ENCODE measurements at places on chromosomes 12 and 14.

DNA sequence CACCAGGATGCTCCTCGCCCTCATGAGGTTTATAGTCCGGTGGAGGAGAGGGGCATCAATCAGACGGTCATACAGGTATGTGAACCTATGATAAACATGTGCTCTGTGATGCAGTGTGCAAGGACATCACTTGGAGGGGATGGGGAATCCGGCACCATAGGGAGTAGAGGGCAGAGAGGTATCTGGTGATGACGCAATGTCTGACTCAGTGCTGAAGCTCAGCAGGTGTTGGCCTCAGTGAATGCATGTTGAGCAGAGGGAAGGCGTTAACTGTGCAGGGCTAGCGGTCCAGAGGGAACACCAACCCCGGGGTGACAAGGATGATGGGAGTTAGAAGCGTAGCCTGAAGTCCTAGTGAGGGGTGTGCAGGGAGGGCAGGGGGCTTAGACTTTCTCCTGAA lies 200.9 kb downstream of the TMEM132C start:
- no peak for DNase-seq

DNA sequence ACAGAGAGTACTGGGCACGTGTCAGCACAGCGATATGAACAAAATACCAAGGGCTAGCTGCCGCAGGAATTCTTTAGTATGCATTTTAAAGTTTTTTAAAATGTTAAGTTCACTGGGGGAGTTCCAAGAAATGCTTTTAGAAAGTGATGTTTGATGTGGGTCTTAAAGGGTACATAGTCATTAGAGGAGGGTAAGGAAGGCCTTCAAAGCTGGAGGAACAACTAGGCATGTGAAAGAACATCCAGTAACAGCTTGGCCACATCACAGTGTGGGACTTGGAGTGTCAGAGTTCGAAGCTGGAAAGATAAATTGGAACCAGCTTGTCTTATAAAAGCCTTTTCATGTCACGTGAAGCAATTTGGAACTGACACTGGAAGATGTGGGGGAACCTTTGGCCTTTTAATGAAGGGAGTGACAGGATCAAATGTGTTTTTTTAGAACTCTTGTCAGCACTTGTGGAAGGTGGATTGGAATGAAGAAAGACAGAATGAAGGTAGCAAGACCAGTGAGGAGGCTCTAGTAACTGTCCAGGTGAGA lies 57.7 kb downstream of the WDR20 start:
- DNase-seq = no peak

- no peak for DNase-seq
Observed at GRCh38 chr12:105783983-105784947, 354.5 kb downstream of the NUAK1 start.

GRCh38 chr12:51062631-51063397 lies 14.7 kb downstream of the LETMD1 start:
- no peak for DNase-seq

DNA sequence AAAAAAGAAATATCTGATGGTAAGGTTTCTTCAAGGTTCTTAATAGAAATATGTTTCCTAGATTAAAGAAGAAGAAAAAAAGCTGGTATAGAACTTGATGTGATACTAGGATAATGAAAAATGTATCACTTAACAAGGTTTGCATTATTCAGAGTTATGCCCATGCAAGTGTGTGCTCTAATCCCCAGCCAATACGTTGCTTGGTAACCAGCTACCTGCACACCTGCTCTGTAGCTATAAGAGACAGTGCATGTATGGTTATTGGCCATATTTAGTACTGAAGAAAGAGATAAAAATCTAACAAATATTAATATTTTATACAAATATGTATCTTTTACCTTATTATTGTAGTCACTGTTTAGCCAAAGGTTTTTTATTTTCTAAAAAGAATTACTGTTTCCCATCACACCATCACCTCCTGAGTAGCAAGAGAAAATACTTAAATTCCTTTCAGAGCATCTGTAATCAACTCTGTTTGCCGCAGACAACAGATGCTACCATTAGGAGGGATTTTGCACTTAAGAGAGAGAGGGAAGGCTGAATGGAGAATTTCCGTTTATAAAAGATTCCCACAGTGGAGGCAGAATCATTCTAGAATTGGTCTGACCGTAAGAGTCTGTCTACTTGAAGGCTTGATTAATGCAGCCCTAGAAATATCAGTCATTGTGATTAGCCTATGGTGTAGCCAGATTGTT lies 115.6 kb downstream of the NEDD1 start:
- no peak for DNase-seq

DNA sequence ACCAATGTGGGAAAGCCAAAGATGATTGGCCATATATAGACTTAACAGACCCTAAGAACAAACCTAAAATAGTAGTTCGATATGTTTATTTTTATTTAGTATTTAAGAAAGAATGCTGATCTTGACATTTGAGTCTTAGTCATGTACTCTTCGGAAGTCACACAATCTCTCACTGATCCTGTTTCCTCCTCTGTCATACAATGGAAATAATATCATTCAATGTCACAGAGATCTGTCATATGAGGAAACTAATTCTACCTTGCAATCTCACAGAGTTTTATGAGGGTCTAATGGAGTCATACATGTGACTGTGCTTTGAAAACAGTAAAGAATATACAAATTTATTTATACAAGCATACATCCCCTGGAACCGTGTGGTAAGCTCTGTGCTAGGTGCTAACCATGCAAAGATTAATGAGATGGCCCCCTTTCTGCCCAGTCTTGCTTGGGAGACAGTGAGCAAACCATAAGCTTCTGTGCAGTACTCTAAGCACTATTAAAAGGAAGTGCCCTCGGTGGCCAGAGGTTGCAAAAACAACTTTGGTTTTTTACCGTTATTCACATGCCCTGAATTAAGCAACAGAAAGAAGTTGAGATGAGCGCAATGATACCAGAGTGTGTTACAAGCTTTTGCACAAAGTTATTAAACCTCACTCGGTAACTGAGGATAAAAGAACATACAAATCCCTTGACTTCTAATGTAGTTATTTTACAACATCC lies 1.7 kb upstream of the LIN7A start:
- DNase-seq = no peak

DNA sequence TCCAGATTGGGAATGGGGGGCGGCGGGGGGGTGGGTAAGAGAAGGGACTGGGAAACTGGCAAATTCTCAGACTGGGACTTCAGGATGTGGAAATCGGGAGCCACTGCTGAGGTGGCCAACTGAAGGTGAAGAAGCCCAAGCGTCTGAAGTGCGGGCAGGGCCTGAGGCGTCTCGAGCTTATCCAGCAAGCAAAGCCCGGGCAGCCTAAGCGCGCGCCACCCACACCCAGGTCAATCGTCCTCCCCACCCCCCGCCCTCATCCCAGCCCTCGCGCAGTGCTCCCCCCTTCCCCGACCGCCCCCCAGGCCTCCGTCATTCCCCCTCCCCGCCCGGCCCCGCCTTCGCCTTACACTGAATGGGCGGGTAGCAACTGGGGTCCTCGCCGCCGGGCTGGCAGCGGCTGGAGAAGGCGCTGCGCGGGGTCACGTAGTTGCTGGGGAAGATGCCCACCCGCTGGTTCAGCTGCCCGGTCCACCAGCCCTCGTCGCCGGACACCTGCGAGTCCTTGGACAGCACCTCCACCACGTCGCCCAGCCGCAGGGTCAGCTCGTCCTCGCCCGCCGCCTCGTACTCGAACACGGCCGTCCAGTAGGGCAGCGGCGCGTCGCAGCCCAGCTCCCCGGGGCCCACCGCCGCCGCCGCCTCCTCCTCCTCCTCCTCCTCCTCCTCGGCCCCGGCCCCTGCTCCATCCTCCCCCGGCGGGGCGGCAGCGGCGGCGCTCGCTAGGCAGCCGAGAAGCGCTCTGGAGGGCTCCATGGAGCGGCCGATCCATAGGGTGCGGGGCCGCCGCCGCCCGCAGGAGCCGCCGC lies 693 bp downstream of the MAP3K9 start:
- DNase-seq = no peak

DNA sequence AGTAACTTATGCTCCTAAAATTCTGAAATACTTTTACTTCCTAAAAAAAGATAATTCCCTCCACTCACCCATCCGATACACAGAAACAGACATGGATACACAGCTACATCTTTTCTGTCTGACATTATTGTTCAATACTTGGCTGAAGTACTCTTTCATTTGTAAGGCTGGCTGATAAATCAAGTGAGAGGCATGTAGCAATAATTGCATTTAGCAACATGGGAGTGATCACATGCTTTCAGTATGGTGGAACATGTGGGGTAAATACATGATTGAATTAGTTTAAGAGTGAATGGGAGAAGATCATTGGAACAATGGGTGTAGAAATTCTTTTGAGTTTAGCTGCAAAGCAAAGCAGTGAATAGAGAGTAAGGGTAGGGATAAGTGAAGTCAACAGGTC lies 25.6 kb downstream of the PTPRQ start:
- DNase-seq = no peak

DNA sequence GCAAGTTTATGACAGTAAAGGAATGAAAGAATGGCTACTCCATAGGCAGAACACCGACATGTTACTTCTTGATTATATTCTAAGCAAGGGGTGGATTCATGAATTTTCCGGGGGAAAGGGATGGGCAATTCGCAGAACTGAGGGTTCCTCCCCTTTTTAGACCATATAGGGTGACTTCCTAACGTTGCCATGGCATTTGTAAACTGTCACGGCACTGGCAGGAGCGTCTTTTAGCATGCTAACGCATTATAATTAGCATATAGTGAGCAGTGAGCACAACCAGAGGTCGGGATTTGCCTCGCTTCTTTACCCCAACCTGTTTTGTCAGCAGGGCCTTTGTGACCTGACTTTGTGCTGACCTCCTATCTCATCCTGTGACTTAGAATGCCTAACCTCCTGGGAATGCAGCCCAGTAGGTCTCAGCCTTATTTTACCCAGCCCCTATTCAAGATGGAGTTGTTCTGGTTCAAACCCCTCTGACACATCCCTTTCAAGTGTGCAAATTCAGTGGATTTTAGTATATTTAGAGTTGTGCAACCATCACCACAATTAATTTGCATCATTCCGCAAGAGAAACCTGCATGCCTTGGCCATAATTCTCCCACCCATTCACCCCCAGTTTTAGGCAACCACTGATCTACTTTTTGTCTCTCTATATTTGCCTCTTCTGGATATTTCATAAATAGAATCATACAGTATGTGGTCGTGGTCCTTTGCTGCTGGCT lies 27.4 kb downstream of the PALS1 start:
- DNase-seq = no peak

GRCh38 chr12:47819138-47819895 lies 386 bp downstream of the HDAC7 start:
- DNase-seq = no peak

DNA sequence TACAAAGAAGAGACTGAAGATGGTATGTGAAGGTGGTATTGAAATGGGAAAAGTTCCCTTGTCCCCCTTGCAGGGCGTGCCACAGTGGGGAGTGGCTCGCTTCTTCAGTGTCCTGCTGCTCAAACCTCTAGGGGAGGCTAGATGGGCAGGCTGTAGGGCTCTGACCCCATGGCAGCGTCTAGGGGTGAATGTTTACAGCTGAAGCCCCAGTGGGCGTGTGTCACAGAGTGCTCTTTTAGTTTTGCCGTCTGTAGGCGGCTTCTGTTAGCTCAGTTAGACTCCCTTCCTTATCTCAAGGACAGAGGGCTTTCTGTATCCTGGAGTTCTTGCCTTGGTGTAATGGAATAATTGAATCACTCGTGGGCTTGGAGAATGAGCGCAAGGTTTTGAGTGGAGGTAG lies 266.2 kb downstream of the RAD51B start:
- no peak for DNase-seq

- DNase-seq = no peak
Observed at GRCh38 chr14:101491841-101492240, 69.5 kb upstream of the DIO3 start.

- no peak for DNase-seq
Observed at GRCh38 chr14:97452314-97452713, 655.1 kb downstream of the VRK1 start.

GRCh38 chr14:99249389-99249788 lies 22.6 kb downstream of the BCL11B start:
- no peak for DNase-seq

DNA sequence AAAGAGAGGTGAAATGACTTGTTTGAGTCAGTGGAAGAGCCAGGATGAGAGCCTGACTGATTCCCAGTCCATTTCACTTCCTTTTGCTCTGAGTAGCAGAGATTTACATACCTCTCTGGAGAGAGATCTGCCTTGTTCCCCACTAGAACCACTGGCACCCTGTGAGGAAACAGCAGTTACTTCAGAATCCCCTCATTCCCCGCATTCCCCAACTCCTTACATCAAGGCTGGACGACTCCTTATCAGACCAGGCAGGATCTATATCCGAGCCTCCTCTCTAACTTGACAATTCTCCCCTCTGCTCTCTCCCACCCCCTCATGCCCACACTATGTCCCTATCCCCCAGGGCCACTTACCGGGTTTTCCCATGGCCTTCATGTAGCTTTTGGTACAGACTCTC lies 3.7 kb downstream of the RHEBL1 start:
- DNase-seq = no peak

- DNase-seq = no peak
Observed at GRCh38 chr12:83323866-83324265, 637.2 kb downstream of the TMTC2 start.

DNA sequence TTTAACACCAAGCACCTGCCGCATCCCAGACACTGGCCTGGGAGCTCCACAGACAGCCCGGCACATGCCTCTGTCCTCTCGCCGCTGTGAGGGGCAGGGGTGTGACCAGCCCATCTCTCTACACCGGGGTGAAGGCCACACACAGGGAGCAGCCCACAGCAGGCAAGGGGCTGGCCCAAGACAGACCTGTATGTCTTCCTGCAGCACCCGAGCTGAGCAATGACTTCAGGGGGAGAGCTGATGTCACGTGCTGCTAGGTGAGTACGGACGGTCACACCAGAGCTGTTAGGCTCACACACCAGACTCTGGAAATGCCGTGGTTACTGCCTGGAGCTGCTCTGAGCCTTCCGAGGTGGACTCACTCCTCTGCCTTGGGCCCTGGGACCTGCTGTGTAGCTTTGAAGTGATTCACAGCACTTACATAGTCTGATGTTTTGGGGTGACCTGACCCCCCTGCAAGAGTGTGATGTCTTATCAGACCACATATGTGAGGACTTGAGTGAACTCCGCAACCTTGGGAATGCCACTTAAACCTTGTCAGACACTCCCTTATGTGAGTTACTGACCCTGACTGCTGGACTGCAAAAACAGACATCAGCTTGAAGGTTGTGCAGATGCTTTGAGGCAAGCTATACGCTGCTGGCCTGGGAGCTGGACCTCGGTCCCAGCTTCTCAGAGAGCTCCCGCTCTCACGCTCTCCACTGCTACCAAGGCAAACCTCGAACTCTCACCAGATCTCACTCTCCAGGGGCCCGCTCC lies 1.8 kb downstream of the XRCC3 start:
- no peak for DNase-seq

- DNase-seq = peak; percentile 59
Observed at GRCh38 chr12:10191865-10192264, 13.0 kb downstream of the TMEM52B start.

DNA sequence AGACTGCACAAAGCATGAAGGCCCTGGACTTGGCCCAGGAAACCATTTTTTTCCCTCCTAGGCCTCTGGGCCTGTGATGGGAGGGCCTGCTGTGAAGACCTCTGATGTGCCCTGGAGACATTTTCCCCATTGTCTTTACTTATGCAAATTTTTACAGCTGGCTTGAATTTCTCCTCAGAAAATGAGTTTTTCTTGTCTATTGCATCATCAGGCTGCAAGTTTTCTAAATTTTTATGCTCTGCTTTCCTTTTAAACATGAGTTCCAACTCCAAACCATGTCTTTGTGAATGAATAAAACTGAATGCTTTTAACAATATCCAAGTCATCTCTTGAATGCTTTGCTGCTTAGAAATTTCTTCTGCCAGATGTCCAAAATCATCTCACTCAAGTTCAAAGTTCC lies 43.7 kb upstream of the TRHDE start:
- DNase-seq = no peak

All from hepatic stellate cell (primary cell).